ENCODE measurements at places on chromosomes 1 and 21.

DNA sequence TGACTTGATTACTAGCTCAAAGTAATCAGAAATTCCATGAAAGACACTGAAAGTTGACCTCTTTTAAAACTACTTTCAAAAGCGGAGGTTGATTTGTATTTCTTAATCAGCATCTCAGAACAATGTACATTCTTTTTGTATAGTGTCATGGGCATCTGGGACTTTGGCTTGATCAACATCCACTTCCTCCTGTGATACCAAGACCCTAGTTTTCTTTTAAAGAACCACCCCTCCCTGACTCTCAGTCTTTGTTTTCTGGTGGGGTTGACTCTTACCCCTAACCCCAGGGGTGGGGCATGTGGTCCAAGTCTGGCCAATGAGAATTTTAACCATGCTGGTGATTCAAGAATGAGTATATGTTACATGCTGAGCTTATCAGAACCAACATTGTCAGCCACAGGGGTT is 21.7 kb upstream of the IRF2BP2 start:
- DNase-seq, result peak; percentile 90

DNA sequence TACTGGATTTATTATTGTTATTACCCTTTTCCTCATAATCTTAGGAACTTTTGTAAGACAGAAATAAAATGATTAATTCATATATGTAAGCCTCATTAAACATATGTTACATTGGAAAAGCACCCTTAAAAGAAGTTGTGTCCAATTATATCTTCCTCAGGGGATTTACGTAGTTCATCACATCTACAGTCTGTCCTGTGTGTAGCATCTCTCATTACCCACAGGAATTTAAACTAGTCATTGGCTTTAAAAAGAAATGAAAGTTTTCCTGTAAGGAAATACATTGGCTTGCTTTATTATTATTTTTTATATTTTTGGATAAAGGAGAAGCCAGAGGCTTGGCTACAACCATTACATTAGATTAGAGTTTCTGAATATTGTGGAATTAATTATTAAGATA is 56.1 kb downstream of the SWT1 start:
- no peak for DNase-seq

GRCh38 chr1:31264790-31265386 is 25.2 kb upstream of the NKAIN1 start:
- no peak for DNase-seq

GRCh38 chr1:119594376-119594775 is 53.7 kb downstream of the ZNF697 start:
- DNase-seq, result no peak

GRCh38 chr1:213438339-213438738 is 387.3 kb downstream of the RPS6KC1 start:
- DNase-seq, result no peak

DNA sequence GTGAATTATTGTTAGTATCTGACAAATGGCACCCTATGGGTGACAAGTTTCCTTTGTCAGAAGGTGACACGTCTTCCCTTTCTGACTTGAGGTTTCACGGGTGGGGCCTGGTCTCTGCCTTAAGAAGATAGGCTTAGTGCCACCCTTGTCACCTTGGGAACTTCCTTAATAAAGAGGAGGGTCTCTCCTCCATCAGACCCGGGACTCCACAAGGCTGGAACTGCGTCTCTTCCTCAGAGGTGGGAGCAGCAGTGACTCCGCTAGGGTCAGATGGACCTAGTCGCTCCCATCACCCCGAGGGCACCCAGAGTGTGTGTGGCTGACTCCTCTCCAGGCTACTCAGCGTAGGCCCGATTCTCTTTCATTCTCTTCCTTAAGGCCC is 774 bp upstream of the WDTC1 start:
- DNase-seq, result no peak

GRCh38 chr1:88079036-88079435 is 605.0 kb upstream of the PKN2 start:
- DNase-seq, result peak; percentile 18
